Activated T-cell treated with anti-CD3 and anti-CD28 coated beads, Interleukin-2, amount 50 U/mL, for 24 hours (primary cell): ENCODE measurements at places on chromosomes 4 and X.

GRCh38 chr4:26126143-26126718 is 194.6 kb upstream of the RBPJ start:
- DNase-seq: no peak
- no peak overlapping the region for H3K4me3 ChIP-seq
- H3K4me1 ChIP-seq: peaks cover 20% of the 10 kb centered on the region
- H3K36me3 ChIP-seq: no peaks in the 10 kb centered on the region

DNA sequence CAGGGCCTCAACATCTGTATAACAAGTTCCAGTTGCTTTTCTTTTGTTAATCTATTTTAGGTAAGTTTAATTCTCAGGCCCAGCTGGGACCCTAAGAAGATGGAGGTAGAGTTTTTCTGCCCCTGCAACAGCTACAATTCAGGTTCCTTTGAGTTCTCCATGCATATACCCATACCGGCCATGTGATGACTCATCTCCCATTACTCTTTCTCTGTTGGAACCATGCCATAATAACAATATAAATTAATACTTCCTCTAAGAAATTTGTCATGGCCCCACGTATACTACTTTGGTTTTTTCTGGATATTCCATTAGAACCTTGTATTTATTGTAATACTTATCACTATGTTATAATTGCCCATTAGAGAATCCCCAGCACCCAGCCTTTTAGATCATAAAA is 1.3 kb upstream of the INTU start:
- no peak for DNase-seq
- no peak overlapping the region for H3K4me3 ChIP-seq
- no peak overlapping the region for H3K27ac ChIP-seq
- peaks cover 13% of the 10 kb centered on the region for H3K4me1 ChIP-seq

DNA sequence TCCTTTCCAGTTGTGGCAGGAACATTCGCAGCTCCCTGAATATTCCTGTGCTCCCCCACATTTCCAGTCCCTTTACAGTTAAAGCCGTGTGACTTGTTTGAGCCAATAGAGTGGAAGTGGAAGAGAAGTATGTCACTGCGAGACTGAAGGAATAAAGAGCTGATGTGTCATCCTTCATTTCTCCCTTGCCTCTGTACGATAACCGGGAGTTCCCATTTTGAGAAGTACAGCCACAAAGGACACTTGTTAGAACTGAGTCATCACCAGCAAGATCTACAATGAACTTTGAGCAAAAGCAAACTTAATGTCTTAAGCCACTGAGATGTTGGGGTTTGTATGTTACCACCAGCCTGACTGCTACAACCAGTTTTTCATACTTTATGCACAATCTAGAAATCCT is 92.3 kb downstream of the SPRY1 start:
- H3K27ac ChIP-seq: peak overlapping the region; percentile 60
- H3K36me3 ChIP-seq: no peaks in the 10 kb centered on the region
- no peak overlapping the region for H3K4me3 ChIP-seq
- no peaks in the 10 kb centered on the region for H3K27me3 ChIP-seq
- no peak for DNase-seq

DNA sequence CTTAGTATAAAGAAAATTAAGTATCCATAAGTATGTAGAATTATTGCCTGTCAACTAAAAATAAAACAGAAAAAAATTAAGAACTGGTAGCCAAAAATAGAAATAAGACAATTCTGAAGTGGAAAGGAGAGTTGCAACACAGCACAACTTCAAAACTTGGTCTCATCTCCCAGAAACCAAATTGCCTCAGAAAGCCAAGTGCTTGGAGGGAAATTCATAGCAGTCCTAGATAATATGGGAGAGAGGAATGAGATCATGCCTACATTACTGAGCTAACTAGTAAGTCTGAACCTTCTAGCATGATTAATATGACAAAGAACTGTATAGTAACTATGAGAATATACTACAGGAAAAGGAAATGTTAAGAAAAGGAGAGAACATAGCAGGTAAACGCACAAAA is 256.5 kb downstream of the LDB2 start:
- no peaks in the 10 kb centered on the region for H3K27me3 ChIP-seq
- no peaks in the 10 kb centered on the region for H3K36me3 ChIP-seq
- no peak for DNase-seq
- no peaks in the 10 kb centered on the region for H3K4me1 ChIP-seq
- no peak overlapping the region for H3K27ac ChIP-seq
- no peak overlapping the region for H3K4me3 ChIP-seq

- no peaks in the 10 kb centered on the region for H3K4me1 ChIP-seq
- no peak for DNase-seq
- H3K4me3 ChIP-seq: no peak overlapping the region
- no peaks in the 10 kb centered on the region for H3K36me3 ChIP-seq
- no peak overlapping the region for H3K27ac ChIP-seq
These were observed 53.3 kb downstream of the WDFY3 start for GRCh38 chr4:84913176-84913575.

DNA sequence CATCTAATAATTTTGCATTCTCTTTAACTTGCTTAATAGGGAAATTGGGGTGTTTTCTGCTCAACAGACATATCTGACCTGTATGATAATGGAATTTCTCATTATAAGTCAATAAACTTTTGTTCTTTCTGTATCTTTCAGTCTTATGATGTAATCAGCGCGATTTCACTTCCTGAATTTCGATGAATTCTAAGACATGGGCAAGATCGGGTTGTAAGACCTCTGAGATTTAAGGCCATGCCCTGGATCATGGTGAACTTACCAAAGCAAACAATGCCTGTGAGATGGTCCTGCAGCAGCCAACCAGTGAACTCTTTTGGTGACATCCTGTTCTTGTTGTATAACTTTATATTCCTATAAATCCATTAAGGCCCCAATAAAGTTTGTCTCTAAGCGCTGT is 88.1 kb downstream of the NBDY start:
- no peak overlapping the region for H3K4me3 ChIP-seq
- no peak overlapping the region for H3K27ac ChIP-seq
- H3K27me3 ChIP-seq: peaks cover 18% of the 10 kb centered on the region

GRCh38 chr4:156414406-156414805 is 460.7 kb upstream of the CTSO start:
- no peaks in the 10 kb centered on the region for H3K4me1 ChIP-seq
- H3K27me3 ChIP-seq: no peaks in the 10 kb centered on the region
- no peak overlapping the region for H3K27ac ChIP-seq
- H3K4me3 ChIP-seq: no peak overlapping the region
- no peaks in the 10 kb centered on the region for H3K36me3 ChIP-seq

DNA sequence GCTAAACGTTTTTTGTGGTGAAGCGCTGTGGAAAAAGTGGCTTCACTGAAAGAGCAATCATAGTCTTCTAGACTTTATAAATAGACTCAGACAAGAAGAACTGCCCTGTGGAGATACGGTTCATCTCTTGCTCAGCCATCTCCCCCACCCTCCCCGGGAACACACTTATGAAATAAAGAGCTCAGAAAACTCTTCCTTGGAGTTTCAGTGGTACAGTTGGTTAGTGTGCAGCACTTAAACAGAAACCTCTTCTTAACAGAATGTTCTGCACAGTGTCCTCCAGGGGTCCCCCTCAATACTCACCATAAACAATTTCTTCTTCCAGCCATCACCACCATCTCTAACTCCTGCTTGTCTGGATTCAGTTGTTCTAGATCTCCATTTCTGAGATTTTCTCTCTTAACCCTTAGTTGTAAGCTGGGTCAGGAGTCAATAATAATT is 313.0 kb downstream of the ARHGAP10 start:
- no peak overlapping the region for H3K27ac ChIP-seq
- H3K36me3 ChIP-seq: peaks cover 18% of the 10 kb centered on the region
- no peaks in the 10 kb centered on the region for H3K27me3 ChIP-seq
- H3K4me3 ChIP-seq: no peak overlapping the region
- no peak for DNase-seq

- no peak overlapping the region for H3K4me3 ChIP-seq
- H3K27me3 ChIP-seq: peaks cover 13% of the 10 kb centered on the region
- peaks cover 4% of the 10 kb centered on the region for H3K4me1 ChIP-seq
- H3K27ac ChIP-seq: no peak overlapping the region
These were observed 96.4 kb upstream of the C1GALT1C1 start for GRCh38 chrX:120726294-120726693.

GRCh38 chrX:84709987-84710386 is 207.7 kb upstream of the HDX start:
- peaks cover 2% of the 10 kb centered on the region for H3K4me1 ChIP-seq
- H3K27ac ChIP-seq: no peak overlapping the region
- no peaks in the 10 kb centered on the region for H3K36me3 ChIP-seq
- no peak for DNase-seq
- H3K27me3 ChIP-seq: peaks cover 25% of the 10 kb centered on the region

DNA sequence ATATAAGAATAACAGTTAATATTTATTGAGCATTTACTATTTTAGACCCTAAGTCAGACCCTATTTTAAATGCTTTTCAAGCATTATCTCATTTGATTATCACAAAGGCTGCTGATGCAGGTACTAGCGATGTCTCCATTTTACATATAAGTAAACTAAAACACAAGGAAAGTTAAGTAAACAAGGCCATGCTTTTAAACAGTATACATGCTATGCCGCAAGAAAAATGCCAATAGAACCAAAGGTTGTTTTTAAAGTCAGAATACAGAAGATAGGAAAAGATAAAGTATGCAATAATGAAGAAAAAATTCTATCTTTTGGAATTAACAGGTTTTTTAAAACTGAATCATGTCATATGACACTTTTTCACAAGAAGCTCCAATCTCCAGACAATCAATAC is 26.2 kb downstream of the RFC1 start:
- no peak for DNase-seq
- H3K27me3 ChIP-seq: no peaks in the 10 kb centered on the region
- no peak overlapping the region for H3K27ac ChIP-seq
- peaks cover 79% of the 10 kb centered on the region for H3K36me3 ChIP-seq
- H3K4me1 ChIP-seq: peaks cover 62% of the 10 kb centered on the region
- no peak overlapping the region for H3K4me3 ChIP-seq

- no peaks in the 10 kb centered on the region for H3K36me3 ChIP-seq
- DNase-seq: no peak
- H3K4me3 ChIP-seq: no peak overlapping the region
These were observed 69.5 kb upstream of the BLTP1 start for GRCh38 chr4:122082661-122083060.

GRCh38 chr4:92529510-92529909 is 225.7 kb downstream of the GRID2 start:
- H3K36me3 ChIP-seq: no peaks in the 10 kb centered on the region
- H3K27me3 ChIP-seq: no peaks in the 10 kb centered on the region
- no peak overlapping the region for H3K4me3 ChIP-seq
- DNase-seq: no peak

- no peaks in the 10 kb centered on the region for H3K36me3 ChIP-seq
- H3K4me3 ChIP-seq: no peak overlapping the region
- no peaks in the 10 kb centered on the region for H3K4me1 ChIP-seq
- peaks cover 9% of the 10 kb centered on the region for H3K27me3 ChIP-seq
These were observed 951.2 kb upstream of the DIAPH2 start for GRCh38 chrX:95733426-95733825.

DNA sequence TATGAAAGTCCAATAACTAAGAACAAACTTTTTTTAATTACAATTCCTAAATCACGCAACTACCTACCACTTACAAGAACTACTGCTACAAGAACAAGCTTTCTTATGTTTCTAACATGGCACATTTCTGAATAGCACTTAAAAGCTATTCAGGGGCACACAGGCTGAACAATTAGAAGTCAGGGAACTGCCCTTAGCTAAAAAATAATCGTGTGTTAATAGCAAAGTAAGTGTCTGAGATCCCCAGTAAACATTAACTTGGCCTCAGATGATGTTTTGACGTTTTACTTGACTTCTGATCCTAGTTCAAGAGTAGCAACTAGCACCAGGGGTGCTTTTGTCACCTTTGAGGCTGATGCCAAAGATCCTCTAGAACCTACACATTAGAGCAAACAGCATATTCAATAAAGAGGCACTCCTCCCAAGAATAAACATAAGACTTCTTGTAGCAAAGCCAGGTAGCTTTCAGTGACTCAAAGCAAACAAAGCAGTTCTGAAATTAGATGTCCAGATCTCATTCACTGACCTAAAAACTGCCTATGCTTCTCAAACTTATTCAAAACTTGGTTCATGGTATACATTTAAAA is 16.2 kb downstream of the SPOCK3 start:
- DNase-seq: no peak
- no peaks in the 10 kb centered on the region for H3K4me1 ChIP-seq
- no peak overlapping the region for H3K4me3 ChIP-seq

DNA sequence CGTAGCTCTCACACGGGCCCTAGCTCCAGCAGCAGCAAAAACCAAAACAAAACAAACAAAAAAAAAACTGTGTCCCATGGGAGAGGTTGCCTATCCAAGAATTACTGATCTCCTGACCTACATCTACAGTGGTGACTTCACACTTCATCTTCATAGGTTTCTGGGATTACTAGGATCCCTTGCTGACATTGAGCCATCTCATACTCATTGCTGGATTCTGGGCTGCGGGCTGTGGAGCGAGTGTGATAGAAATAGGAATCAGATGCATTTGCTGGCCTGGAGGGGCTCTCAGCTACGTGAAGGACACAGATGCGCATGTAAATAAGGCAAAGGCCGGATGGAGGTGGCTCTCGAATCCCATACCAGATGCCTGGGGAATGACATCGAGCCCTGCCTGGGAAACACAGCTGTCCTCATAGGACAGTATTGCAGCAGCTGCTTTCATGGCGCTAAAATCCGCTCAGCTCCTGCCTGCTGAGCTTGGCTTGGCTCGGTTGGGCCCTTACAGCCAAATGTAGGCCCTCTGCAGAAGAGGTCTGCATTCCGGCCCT is 41.7 kb downstream of the CNGA2 start:
- H3K4me3 ChIP-seq: no peak overlapping the region
- no peak for DNase-seq
- H3K27ac ChIP-seq: no peak overlapping the region
- H3K4me1 ChIP-seq: no peaks in the 10 kb centered on the region

DNA sequence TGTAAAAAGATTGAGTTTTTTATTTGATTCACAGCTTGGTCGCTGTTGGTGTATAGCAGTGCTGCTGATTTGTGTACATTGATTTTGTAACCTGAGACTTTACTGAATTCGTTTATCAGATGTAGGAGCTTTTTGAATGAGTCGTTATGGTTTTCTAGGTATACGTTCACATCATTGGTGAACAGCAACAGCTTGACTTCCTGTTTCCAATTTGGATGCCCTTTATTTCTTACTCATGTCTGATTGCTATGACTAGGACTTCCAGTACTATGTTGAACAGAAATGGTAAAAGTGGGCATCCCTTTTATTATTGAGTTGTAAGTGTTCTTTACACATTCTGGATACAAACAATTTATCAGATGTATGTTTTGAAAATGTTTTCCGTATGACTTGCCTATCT is 76.0 kb downstream of the ADGRG4 start:
- no peak for DNase-seq
- H3K4me1 ChIP-seq: peaks cover 3% of the 10 kb centered on the region
- peaks cover 31% of the 10 kb centered on the region for H3K27me3 ChIP-seq

GRCh38 chr4:52658641-52659000 is 480 bp downstream of the USP46 start:
- peak overlapping the region; percentile 75 for H3K4me3 ChIP-seq
- H3K27ac ChIP-seq: no peak overlapping the region
- peaks cover 37% of the 10 kb centered on the region for H3K27me3 ChIP-seq
- peaks cover 23% of the 10 kb centered on the region for H3K4me1 ChIP-seq
- no peak for DNase-seq

- DNase-seq: no peak
- no peaks in the 10 kb centered on the region for H3K27me3 ChIP-seq
- H3K4me3 ChIP-seq: no peak overlapping the region
- H3K36me3 ChIP-seq: no peaks in the 10 kb centered on the region
- H3K4me1 ChIP-seq: no peaks in the 10 kb centered on the region
These were observed 143.0 kb upstream of the GYPA start for GRCh38 chr4:144283526-144283925.

- H3K27ac ChIP-seq: no peak overlapping the region
- H3K36me3 ChIP-seq: no peaks in the 10 kb centered on the region
- no peak overlapping the region for H3K4me3 ChIP-seq
- DNase-seq: no peak
These were observed 536.4 kb upstream of the ADGRL3 start for GRCh38 chr4:60663769-60664168.
